ENCODE measurements at places on chromosomes 7 and 10.

DNA sequence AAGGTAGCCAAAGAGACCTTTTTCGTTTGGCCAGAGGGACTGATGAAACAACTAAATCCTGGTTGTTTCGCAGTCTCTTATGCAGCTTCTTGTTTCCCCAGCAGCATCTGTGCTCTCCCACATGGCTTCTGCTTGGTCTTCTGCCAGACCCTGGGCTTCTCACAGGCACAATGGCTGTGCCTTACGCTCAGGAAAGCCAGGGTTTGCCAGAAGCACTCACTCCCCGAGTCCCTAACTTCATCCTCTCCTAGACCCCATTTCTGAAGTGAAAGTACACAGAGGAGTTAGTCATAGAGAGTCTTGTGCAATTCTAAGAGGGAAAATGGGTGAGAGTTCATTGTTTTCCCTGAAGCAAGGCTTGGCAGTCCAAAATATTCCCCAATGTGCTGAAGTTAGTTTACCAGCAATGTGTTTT is 121.7 kb downstream of the EVX1 start:
- DNase-seq = no peak

DNA sequence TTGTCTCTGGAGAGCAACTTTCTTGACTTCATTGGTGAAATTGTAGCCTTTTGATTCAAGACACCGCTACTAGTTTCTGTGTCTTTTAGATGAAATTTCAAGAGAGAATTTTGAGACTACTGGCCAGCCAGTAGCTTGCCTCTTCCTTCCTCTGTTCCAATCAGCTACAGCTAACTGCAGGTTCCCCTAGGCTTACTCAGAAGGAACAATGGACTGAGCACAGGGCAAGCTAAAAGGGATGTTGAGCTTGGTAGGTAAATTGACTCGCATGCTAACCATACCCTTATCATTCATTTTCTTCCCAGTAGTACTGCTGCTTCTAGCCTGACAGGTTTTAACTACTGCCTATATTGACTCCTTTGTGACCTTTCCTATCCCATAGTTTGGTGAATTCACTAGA is 81.1 kb downstream of the RUNDC3B start:
- no peak for DNase-seq

DNA sequence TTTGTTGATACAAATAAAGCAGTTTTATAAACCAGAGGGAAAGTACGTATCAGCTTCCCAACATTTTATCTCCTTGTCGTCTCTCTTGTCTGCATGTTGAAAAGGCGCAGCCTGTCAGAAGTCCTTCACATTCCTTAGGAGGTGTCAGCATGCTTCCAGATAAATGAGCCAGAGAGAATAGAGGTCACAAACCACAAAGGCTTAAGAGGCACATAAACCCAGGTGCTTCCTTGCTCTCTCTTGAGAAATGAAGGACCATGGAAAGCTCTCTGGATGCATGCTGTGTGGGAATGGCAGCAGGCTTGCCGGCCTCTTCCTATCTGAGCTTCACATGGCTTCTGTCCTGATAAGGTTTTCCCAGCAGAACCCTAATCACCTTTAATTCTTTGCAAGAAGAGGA is 448.5 kb downstream of the XPNPEP1 start:
- no peak for DNase-seq

DNA sequence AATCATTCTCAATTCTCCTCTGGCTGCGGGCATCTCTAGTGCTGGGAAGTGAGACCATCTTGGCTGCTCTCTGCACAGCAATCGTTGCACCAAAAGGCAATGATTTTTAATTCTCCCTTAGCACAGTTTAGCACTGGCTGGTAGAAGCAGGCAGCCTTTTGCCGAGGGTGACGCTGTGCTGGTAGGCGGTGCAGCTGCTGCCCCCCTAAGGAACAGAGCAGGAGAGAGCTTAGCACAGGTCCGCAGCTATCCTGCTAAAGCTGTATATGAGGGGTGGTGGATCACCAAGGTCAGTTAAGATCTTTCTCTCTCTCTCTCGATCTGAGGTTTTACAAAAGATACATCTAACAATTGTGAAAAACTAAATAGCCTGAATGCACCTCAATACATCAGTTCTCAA is 390.1 kb downstream of the GATA3 start:
- peak; percentile 12 for DNase-seq

- no peak for DNase-seq
These were observed 58.8 kb upstream of the AKR1E2 start for GRCh38 chr10:4767033-4767814.

DNA sequence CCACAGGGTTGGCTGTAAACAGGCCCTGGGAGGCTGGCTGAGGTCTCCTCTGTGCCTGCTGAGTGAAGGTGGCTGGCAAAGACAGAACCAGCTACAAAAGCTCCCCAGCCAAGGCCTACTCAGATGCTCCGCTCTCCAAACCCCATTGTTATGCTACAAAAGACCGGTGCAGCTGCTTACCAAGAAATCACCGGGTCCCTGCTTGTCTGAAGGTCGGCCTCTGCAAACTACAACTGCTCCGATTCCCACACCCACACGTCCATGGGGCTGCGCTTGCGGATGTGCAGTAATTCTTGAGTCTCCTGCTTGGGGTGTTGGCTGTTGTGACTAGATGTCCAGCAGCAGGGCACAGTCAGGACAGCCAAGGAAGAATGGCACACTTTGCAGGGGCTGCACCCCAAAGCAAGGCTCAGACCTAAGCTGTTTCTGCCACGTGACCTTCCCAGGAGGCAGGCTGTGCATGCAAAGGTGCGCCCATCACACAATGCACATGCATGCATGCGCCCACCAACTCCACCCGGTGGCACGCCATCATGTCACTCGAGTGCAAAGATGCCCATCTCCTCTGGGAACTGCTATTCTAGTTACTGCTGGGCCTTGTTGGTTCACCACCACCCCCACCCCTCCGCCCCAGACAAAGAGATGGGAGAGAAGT is 97.8 kb downstream of the OAT start:
- DNase-seq = no peak

DNA sequence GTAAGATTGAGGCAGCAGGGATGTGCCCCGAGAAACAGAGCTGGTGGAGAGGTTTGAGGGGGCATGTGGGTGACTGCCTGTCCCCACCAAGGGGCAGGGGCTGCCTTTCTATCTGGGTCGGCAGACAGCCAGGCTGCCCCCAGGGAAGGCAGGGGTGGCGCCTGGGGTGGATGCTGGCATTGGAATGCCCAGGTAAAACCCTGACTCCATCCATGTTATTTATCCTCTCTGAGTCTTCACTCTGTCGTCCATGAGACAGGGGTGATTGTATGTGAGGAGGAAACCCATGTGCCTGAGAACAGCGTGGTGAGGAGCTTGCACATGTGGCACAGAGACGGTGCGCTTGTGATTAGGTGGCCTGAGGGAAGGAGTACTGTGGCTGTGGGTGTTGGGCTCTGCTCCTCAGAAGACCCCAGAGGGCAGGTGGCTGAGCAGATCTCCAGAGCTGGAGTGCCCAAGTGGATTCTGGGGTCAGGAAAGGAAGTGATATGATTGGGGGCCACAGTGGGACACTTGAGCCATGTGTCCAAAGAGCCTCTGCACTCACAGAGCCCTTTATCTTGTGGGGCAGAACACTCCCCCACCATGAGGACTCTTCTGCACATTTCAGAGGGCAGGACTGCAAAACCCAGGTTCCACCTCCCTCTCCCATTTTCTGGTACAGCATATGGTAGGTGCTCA is 100.4 kb upstream of the RET start:
- DNase-seq = no peak

GRCh38 chr10:31949266-31949665 is 20.6 kb upstream of the ARHGAP12 start:
- DNase-seq = no peak

DNA sequence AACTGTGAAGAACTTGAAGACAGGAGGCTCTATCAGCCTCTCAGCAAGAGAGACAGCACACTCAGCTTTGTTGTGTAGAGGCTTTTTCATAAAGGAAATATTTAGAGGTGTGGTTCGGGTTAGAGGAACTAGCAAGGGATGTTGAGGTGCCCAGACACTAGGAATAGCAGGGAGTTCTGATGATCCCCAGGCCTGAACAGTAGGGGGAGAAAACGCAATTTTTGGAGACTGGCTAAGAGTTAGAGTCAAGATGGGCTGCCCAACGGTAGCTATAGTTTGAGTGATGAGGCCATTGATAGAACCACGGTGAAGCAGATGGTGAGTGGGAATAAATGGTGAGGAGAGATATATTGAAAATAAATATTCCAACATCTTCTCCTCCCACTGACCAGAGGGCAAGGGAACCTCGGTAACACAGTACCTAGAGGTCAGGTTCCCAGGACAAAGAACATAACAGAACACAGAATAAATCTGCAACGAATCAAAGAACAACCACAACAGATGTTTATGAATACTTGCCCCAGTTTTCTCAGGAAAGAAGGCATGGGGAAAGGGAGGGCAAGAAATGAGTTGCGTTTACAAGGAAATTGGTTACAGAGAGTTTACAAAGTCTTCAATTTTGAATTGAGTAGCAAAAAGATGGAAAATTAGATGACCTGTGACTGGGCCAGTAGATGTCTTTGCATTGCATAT is 24.2 kb upstream of the BPGM start:
- DNase-seq = no peak

GRCh38 chr7:148931470-148931869 is 47.4 kb upstream of the EZH2 start:
- no peak for DNase-seq

DNA sequence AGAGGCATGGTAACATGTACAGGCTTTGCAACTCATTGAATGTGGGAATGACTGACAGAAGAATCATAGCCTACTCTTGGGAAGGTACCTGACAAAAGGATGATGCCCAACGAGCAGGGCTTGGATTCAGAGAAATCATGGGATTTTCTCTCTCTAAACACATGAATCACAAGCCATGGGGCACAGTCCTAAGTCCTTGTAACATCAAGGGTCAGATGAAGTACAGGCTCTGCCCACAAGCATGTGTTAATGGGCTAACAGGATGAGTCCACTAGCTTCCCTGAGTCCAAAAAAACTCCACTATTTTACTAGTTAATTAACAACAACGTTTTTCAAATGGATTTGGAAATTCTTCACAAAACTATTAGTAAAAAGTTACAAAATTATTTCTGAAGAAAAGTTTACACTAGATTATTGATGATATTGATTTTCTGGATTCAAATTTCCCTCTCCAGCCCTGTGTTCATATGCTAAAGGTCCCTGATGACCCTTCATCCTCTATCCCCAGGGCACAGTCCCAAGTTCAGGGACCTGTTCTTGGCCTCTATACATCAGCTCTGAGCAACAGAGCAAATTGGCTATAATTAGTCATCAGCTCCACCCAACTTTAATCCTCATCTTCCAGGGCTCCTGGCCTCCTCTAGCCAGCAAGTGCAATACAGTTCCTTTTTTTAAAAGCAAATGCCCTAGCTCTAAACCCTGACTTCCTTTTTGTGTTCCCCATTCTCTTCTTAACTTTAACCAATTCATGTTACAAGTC is 99.8 kb downstream of the GSAP start:
- DNase-seq = no peak

DNA sequence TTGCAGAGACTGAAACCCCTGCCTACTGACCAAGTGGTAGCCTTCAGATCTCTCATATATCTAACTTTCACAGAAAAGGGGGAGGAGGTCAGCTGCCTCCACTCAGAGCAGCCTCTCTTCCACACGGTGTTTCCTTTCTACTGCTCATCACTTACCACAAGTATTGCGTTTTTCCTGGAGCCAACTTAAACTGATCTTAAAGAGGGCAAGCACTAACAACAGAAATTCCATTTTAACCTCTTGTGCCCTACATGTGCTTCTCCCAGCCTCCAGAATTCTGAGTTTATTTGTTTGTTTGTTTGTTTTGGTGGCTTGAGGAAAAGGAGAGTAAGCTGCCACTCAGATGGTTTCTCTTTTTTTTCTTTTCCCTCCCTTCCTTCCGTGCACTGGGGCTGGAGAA is 19.1 kb downstream of the SKIDA1 start:
- no peak for DNase-seq

- no peak for DNase-seq
These were observed 305.8 kb downstream of the KIF20B start for GRCh38 chr10:90007226-90007625.

DNA sequence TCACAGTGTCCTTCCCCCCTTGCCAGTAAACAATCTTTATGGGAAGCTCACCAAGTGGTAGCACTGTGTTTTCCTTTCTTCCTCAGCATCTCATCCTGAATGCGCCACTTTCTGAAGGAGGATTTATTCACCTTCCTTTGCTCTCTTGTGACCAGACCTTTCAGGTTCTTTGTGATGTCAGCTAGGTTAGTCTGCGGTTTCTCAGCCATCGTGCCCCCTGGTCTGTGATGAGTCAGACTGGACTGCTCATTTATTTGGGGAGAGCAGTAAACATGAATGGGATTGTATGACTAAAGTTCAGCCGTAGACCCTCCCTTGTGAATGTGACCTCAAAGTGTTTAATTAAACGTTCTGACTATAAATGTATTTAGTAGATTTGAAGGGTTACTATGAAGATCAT is 235.1 kb upstream of the CELF2 start:
- DNase-seq = no peak

DNA sequence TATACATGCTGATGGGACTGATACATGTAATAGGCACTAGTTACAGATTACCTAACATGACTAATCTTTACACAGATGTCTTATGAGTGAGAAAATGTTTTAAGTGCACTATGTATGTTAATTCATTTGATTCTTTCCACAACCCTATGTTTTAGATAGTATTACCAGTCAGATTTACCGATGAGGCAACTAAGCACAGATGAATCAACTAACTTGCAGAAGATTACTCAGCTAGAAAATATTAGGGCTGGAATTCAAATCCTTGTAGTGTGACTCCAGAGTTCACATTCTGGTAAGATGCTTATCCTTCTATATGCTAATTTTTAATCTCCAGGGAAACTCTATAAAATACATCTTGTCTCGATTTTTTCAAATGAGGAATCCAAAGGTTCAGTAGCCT is 964.9 kb downstream of the REEP3 start:
- no peak for DNase-seq

DNA sequence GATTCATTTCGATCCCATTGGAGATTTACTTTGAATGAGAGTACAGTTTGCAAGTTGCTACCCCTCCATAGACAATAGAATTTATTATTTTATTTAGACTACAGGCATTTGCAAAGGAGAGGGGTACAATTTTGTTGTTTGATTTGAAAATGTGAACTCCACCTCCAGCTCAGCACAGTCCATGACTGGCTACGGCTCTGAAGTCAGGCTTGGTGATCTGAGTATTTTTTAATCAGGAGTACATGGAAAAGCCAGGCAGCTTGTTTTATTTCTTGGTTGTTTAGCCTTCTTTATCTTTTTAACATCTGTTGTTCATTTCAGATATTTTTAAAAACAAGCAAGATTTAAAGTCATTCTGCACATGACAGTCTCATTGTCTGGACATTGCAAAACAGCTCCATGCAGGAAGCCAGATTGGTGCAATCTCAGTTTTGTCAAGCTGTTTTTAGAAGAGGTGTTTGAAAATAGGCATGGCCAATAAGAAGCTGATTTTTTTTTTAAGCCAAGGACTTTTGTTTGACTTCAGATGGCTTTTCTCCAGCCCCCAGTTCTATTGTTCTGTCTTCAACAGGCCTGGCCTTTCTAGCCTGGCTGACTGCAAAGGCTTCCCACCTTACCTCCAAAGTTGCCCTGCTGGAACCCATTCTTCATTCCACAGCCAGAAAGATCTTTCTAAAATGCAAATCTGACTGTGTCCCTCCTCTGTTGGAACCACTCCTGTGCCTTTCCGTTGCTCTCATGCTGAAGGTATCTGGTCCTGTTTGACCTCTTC is 12.2 kb downstream of the PLXDC2 start:
- no peak for DNase-seq

- DNase-seq = no peak
These were observed 343.5 kb downstream of the LRMDA start for GRCh38 chr10:75774783-75775490.
